ENCODE measurements at places on chromosomes 5 and 9.

DNA sequence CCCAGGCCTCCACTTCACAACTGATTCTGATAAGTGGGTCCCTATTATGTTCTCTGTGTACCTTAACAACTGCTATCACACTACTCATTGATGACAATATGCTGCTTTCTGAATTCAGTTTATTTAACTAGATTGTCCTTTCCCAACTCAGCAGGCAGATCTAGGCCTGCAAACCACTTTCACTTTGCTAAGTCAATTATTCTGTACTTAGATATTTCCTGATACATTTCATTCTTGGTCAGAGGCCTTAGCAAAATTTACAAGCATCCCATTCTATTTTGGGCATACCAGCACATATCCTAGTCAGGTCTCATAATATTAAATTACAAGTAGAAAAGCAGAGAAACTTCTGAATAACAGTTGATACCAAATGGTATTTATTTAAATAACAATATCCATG is 235.7 kb upstream of the HAPLN1 start:
- DNase-seq, result no peak

- no peak for DNase-seq
Observed at GRCh38 chr9:113781896-113782295, 94.2 kb upstream of the ZNF618 start.

DNA sequence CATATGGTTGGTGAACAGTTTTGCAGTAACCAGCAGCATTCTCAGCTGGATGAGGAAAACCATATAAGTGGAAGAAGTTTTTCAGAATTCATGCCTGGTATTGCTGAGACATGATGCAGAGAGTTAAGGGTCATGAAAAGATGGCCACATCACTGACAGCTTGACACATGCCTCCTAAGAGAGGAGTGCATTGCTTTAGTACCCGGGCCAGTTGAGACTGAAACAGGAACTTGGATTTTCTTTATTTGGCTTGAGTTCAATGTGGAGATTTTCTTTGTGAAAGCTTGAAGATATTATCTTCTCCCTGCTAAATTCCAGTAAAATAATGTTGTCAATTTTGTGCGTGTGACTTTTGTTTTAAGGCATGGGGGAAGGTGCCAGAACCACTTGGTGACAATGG is 35.8 kb downstream of the HACD4 start:
- DNase-seq, result no peak

DNA sequence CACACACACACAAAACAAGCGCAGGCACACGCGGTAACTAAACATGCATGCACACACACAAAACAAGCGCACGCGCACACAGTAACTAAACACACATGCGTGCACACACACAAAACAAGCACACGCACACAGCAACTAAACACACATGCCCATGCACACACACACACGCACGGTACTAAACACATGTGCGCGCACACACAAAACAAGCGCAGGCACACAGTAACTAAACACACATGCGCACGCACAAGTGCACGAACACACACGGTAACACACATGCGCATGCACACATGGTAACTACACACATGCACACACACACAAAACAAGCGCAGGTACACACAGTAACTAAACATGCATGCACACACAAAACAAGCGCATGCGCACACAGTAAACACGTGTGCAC is 19.9 kb upstream of the SLC6A3 start:
- DNase-seq, result no peak

DNA sequence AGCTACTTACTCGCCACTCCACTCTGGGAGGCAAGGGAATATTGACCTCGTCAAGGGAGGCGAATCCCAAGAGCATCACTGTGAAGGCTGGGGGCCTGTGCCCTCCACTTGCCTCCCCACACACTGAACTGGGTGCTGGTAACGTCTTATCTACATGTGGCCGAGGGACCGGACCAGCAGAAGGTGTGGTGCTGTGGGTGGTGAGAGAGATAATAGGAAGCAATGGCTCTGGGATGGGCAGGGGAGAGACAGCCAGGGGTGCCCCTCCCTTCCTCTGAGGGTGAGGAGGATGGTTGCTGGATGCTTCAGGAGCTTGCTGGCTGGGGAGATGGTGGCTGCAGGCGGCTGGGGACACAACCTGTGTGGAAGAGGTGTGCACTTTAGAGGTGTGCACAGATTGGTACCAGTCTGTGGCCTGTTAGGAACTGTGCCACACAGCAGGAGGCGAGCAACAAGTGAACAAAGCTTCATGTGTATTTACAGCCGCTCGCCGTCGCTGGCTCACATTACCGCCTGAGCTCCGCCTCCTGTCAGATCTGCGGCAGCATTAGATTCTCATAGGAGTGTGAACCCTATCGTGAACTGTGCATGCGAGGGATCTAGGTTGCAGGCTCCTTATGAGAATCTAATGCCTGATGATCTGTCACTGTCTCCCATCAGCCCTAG is 100.3 kb downstream of the ENTREP1 start:
- DNase-seq, result no peak

- DNase-seq, result no peak
Observed at GRCh38 chr5:60509519-60509918, 190.4 kb downstream of the DEPDC1B start.

Data from amniotic stem cell (primary cell).